ENCODE measurements at places on chromosomes 3 and 15. TPM values are rescaled to one million over a fixed set of nuclear protein-coding genes. Genes with fewer than 3 reads are reported as not detected.

GRCh38 chr3:80785475-80785874 lies 976.0 kb downstream of the GBE1 start:
- no peak overlapping the region for H3K27ac ChIP-seq
- H3K4me3 ChIP-seq: no peak overlapping the region
- no peaks in the 10 kb centered on the region for H3K4me1 ChIP-seq
- H3K36me3 ChIP-seq: no peaks in the 10 kb centered on the region
- no peak for DNase-seq

DNA sequence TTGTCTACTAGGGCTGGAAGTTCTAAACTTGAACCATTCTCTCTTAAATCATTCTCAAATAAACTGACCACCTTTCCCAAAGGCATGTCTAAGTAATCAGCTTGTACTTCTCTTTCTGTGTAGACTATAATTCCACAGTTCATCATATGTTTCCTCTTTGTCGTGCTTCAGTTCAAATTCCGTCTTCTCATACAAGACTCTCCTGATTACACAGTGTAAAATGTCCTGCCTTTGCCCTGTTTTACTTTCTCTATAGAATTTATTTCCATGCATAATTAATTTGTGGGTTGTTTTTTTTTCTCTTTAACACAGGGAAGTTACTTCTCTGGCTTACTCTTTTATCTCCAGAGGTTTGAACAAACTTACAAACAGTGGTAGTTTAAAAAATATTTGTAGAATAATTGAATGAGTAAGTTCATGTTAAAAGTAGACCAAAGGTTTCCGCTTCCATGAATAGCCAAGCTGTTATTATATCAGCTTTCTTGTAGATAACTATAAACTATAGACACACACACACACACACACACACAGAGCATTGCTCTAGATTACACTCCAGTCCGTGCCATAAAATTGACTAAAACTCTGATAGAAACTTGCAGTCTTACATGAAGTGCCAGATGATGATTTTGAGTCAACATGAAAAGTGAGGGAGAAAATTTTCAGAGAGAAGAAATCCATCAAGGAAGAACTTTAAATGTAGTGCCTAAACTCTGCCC lies 119.0 kb downstream of the SUCNR1 start:
- H3K4me3 ChIP-seq: no peak overlapping the region
- H3K4me1 ChIP-seq: no peaks in the 10 kb centered on the region
- no peak overlapping the region for H3K27ac ChIP-seq
- H3K27me3 ChIP-seq: peaks cover 10% of the 10 kb centered on the region
- no peak for DNase-seq
- no peaks in the 10 kb centered on the region for H3K36me3 ChIP-seq

- H3K4me3 ChIP-seq: peak overlapping the region; percentile 36
- DNase-seq: peak; percentile 66
- peak overlapping the region; percentile 83 for H3K27ac ChIP-seq
- H3K36me3 ChIP-seq: peaks cover 33% of the 10 kb centered on the region
These were observed 7.7 kb downstream of the TNK2 start for GRCh38 chr3:195900436-195901355.

GRCh38 chr15:71056111-71056510 lies 59.2 kb upstream of the THSD4 start:
- H3K27me3 ChIP-seq: peaks cover 9% of the 10 kb centered on the region
- DNase-seq: no peak
- H3K4me3 ChIP-seq: no peak overlapping the region
- H3K4me1 ChIP-seq: no peaks in the 10 kb centered on the region

GRCh38 chr3:61686228-61686648 lies 124.9 kb downstream of the PTPRG start:
- no peak for DNase-seq
- H3K4me1 ChIP-seq: no peaks in the 10 kb centered on the region
- H3K4me3 ChIP-seq: no peak overlapping the region
- H3K27ac ChIP-seq: no peak overlapping the region
- no peaks in the 10 kb centered on the region for H3K36me3 ChIP-seq
- no peaks in the 10 kb centered on the region for H3K27me3 ChIP-seq

- peaks cover 14% of the 10 kb centered on the region for H3K4me1 ChIP-seq
- H3K27ac ChIP-seq: no peak overlapping the region
- H3K4me3 ChIP-seq: no peak overlapping the region
- no peaks in the 10 kb centered on the region for H3K36me3 ChIP-seq
- H3K27me3 ChIP-seq: peaks cover 16% of the 10 kb centered on the region
These were observed 39.7 kb upstream of the RNU6-1 start for GRCh38 chr15:67879440-67880129.

DNA sequence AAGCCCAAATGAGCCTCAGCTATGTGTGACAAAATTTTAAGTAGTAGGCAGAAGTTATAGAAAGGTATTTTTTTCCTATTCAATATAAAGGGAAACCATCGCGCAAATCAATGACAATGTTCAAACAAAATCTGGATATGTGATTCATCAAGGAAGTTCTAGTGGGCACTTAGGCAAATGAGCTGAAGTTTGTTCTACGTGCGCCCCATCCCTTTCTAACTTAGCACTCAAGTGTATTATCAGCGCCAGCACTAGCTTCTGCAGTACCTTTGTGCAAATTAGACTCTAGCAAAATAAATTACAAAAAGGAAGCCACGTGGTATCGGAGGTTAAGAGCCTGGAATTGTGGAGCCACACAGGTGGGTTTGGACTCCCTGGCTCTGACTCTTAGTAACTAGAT lies 91.1 kb downstream of the TBL1XR1 start:
- peaks cover 43% of the 10 kb centered on the region for H3K4me1 ChIP-seq
- H3K36me3 ChIP-seq: peaks cover 12% of the 10 kb centered on the region
- H3K4me3 ChIP-seq: no peak overlapping the region
- no peaks in the 10 kb centered on the region for H3K27me3 ChIP-seq

GRCh38 chr15:92853222-92853621 lies 46.9 kb upstream of the CHD2 start:
- no peaks in the 10 kb centered on the region for H3K27me3 ChIP-seq
- no peak overlapping the region for H3K4me3 ChIP-seq
- H3K36me3 ChIP-seq: peaks cover 6% of the 10 kb centered on the region
- no peak overlapping the region for H3K27ac ChIP-seq

DNA sequence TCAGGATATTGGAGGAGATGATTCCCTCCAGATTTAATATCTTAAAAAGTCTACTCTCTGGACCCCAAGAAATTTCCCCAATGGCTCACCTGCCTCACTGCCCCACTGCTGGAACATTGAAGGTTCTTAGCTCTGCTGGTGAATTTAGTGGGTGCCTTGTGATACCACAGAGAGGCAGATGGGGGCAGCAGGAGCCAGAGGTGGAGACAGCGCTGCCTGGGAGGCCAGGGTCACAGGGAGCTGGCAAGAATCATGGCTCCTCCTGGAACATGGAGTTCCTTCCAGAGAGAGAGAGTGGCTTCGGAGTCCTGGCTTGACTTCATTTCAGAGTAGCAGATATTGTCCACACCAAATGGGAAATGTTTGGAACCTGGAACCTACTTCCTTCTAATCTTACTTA lies 263.5 kb upstream of the CFAP20DC start:
- H3K27ac ChIP-seq: no peak overlapping the region
- no peaks in the 10 kb centered on the region for H3K27me3 ChIP-seq
- DNase-seq: peak; percentile 46
- no peaks in the 10 kb centered on the region for H3K36me3 ChIP-seq
- H3K4me3 ChIP-seq: no peak overlapping the region
- H3K4me1 ChIP-seq: no peaks in the 10 kb centered on the region

- no peak overlapping the region for H3K27ac ChIP-seq
- DNase-seq: no peak
- peaks cover 2% of the 10 kb centered on the region for H3K4me1 ChIP-seq
- no peaks in the 10 kb centered on the region for H3K27me3 ChIP-seq
- peaks cover 55% of the 10 kb centered on the region for H3K36me3 ChIP-seq
These were observed 41.6 kb downstream of the WDR76 start for GRCh38 chr15:43868406-43868805.

DNA sequence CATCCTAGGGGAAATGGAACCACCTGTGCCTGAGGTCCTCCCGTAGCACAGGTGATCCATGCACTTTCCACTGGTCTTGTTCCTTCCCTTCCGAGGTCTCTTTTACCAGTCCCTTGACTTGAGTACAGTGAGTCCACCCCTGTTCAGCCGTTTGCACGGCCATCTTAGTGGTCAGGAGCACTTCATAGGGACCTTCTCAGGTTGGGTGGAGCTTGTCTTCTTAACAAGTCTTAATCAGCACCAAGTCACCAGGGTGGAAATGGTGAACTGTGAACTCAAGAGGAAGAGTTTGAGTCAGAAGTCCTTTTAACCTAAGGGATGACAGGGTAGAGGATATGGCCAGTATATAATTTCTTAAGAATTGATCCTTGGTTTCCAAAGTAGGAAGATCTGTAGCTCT lies 21.4 kb downstream of the ARL8B start:
- H3K36me3 ChIP-seq: peaks cover 75% of the 10 kb centered on the region
- DNase-seq: no peak
- peaks cover 20% of the 10 kb centered on the region for H3K4me1 ChIP-seq
- H3K27ac ChIP-seq: no peak overlapping the region

GRCh38 chr15:88603885-88604284 lies 17.3 kb upstream of the AEN start:
- DNase-seq: no peak
- H3K27me3 ChIP-seq: peaks cover 57% of the 10 kb centered on the region
- peaks cover 14% of the 10 kb centered on the region for H3K4me1 ChIP-seq

RASGRP1 gene
- 165 TPM for total RNA-seq

P2RY13 gene
- total RNA-seq: not detected

FBLN2 gene
- total RNA-seq: 1.8 TPM

TMEM212 gene
- total RNA-seq: not detected

IL20RB gene
- 2.1 TPM for total RNA-seq
